ENCODE measurements at places on chromosomes 11 and 22.
A peak's percentile ranks its signal among the peaks of the same experiment; 100 is the strongest.

GRCh38 chr11:36736103-36736502, 138.1 kb upstream of the RAG2 start:
- no peak for DNase-seq

- DNase-seq = no peak
These were observed 15.8 kb downstream of the UPB1 start for GRCh38 chr22:24510637-24511625.

GRCh38 chr11:20443596-20443995, 56.1 kb downstream of the PRMT3 start:
- DNase-seq = no peak

DNA sequence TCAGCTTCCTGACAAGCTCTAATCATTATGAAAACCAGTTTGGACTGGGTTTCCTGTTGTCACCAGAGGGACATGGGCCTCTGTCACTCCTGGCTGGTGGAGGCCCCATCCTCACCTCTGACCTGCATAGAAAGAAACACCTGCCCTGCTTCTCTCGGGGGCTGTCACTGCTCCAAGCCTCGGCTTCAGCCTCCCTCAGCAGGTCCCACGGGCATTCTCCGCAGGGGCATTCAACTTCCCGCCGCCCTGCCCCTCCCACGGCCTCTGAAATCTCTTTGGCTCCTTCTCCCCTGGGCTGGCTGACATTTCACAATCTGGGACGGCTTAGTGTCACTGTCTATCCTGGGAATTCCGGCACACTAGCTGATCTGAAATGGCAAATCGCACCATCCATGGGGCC, 257.9 kb downstream of the CTTN start:
- DNase-seq = no peak

GRCh38 chr22:20130319-20130718, 1.3 kb upstream of the ZDHHC8 start:
- no peak for DNase-seq

- no peak for DNase-seq
These were observed 436.9 kb downstream of the BUD13 start for GRCh38 chr11:116335891-116336290.

GRCh38 chr11:59418156-59418555, 8.1 kb downstream of the OR5A2 start:
- DNase-seq = no peak

DNA sequence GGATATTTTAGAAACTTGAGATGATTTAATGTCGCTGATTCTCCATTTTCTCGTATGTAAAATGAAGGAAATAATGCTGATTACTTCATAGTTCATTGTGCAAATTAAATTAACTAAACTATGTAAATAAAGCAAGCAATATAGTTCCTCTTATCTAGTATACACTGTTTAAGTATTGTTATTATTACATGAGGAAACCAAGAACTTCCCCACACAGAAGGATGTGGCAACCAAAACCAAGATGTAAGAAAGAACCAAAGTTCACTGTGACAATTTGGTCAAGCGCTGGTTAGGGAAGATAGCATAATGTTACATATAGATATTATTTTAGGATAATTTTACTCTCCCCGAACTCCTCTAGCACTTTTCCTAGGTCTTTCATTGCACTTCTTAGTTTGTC, 103.2 kb downstream of the XKR3 start:
- no peak for DNase-seq

DNA sequence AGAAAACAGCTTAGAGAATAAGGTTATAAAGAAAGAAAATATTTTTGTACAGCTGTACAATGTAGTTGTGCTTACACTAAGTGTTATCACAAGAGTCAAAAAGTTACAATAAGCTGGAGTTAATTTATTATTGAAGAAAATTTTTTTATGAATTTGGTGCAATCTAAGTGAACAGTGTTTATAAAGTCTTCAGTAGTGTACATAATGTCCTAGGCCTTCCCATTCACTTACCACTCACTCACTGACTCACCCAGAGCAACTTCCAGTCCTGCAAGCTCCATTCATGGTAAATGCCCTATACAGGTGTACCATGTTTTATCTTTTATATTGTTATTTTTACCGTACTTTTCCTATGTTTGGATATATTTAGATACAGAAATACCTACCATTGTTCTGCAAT, 34.7 kb downstream of the GDPD4 start:
- no peak for DNase-seq

- no peak for DNase-seq
These were observed 621 bp downstream of the HMOX1 start for GRCh38 chr22:35381424-35382009.

DNA sequence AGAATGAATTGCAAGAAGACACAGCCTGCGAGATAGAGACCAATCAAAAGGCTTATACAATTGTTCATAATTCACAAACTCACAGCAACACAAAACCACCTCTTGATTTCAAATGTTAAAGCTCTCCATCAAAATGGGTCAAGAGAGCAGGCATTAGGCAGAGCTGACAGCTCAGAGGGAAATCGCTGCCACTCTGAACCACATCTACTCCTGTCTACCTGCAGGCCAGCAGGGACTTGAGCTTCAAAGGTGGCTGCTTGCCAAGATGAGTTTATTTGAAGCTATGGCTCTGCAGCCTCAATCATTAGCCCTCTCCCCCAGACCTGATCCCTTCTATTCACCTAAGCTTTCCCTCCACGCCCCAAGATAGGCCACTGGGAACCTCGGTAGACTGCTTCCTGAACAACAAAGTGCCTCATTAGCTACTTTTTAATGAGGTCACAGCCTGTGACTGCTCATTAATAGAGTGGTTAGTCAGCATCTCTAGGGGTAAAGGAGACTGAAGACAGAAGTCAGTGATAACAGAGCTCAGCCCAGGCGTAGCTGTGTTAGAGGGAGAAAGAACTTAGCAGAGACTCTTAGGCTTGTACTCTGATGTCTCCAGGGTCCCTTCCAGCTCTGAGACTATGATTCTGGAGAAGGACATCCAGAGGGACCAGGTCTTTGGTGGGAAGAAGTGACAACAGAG, 21.2 kb upstream of the OR10A5 start:
- no peak for DNase-seq

GRCh38 chr22:22717664-22718063, 73.2 kb downstream of the GGTLC2 start:
- DNase-seq = no peak

- DNase-seq = no peak
These were observed 1463.9 kb downstream of the TBC1D22A start for GRCh38 chr22:48226026-48227013.

GRCh38 chr11:32893093-32893342, 407 bp downstream of the QSER1 start:
- no peak for DNase-seq

- DNase-seq = no peak
These were observed 75.7 kb downstream of the CYB5R2 start for GRCh38 chr11:7597620-7598019.

- DNase-seq = no peak
These were observed 1.5 kb downstream of the ASPHD2 start for GRCh38 chr22:26430600-26430999.

DNA sequence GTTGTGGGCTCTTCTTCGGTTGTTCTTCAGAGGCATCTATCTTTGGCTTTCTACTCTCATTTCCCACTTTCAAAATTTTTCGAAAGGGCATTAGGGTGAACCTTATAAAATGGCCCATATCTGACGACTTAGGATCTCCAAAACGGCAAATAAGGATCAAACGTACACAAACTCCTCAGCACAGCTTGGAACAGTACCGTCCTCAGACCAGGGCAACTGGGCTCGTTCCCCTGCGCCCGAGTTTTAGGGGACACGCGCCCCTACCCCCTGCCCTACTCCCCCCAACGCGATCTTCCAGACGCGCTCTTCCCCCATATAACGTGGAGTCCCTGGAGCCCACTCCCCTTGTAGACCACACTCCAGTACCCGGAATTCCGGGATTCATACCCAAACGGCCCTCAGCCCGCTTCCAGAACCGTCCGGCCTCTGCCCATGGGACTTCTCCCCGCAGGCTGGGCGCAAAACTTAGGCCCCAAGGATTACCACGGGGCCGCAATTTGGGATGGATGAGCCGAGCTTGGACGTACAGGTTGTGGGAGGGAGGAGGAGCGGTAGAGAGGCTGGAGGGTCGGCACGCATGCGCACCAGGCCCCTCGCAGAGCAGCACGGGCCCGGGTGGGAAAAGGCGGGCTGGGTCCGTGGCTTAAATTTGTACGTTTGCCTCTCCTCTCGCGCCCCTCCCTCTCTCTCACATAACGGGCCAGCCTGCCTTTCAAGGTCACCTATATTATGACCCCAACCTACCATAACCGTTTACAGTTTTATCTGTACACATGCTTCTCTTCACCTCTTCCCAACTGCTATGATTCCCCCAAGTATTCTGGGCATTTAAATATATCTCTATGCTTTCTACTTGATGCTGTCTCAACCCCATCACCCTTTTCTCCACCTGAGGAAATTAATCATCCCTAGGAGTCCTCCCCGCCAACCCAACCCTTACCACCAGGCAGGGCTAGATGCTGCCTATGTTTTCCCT, 3.4 kb downstream of the CCDC89 start:
- peak; percentile 43 for DNase-seq

DNA sequence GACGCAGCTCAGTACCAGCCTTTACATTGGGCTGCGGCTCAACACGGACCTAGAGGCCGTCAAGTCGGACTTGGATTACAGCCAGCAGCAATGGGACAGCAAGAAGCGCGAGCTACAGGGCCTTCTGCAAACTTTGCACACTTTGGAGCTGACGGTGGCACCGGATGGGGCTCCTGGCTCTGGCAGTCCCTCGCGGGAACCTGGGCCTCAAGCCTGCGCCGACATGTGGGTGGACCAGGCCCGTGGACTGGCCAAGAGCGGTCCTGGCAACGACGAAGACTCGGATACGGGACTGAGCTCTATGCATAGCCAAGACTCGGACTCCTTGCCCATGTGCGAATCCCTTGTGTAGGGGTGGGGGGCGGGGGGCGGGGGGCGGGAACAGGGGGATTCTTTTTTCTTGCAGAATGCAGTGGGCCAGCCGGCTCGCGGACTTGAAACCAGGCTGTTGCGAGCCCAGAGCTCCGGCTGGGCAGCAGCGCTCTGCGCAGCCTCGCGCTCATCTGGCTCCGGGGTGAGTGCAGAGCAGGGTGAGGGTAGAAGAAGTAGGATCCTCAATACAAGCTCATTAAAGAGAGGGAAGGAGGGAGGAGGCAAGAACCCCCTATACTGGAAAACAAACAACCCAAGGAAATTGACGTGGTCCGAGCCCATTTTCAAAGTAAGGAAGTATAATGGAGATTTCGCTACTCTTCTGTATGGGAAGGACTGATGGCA, 1.8 kb downstream of the RASSF10 start:
- no peak for DNase-seq

GRCh38 chr11:16110886-16111285, 245.5 kb downstream of the SOX6 start:
- no peak for DNase-seq

DNA sequence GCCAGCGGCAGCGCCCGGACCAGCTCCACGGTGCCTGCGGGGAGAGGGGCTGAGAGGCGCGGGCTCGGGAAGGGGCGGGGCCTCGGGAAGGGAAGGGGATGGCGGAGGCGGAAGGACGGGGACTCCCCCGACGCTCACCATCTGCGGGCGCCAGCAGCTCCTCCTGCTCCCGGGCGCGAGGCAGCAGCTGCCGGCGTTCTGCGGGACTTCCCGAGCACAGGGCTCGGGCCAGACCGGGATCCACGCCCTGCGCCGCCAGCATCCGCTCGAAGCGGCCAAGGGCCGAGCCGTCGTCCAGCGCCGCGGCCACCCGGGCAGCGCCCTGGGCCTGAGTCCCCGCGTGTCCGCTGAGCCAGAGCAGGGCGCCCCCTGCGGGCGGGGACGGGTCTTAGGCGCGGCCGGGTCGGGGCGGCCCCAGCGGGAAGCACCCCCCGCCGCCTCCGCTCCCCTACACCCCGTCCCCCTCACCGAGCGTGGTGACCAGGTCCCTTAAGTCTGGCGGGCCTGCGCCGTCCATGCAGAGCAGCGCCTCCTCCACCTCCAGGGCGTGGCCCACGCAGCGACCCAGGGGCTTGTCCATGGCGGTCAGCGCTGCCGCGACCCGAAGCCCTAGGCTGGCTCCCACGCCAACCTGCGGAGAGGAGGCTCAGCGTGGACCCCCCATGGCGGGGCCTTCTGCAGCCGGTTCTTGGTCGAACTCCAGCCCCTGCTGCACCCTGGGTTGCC, 873 bp upstream of the SCO2 start:
- DNase-seq = peak; percentile 69

DNA sequence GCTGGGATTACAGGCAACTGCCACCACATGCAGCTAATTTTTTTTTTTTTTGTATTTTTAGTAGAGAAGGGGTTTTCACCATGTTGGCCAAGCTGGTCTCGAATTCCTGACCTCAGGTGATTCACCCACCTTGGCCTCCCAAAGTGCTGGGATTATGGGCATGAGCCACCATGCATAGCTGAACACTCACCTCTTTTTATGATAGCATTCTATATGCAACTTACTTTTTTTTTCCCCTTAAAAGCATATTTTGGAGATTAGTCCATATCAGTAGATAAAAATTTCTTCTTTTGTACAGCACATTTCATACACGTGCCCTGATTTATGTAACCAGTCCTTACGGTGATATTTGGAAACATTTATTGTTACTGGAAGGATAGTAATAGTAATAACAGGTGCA, 14.6 kb downstream of the GTPBP1 start:
- DNase-seq = no peak

- DNase-seq = no peak
These were observed 71.7 kb downstream of the AMBRA1 start for GRCh38 chr11:46521961-46522681.

DNA sequence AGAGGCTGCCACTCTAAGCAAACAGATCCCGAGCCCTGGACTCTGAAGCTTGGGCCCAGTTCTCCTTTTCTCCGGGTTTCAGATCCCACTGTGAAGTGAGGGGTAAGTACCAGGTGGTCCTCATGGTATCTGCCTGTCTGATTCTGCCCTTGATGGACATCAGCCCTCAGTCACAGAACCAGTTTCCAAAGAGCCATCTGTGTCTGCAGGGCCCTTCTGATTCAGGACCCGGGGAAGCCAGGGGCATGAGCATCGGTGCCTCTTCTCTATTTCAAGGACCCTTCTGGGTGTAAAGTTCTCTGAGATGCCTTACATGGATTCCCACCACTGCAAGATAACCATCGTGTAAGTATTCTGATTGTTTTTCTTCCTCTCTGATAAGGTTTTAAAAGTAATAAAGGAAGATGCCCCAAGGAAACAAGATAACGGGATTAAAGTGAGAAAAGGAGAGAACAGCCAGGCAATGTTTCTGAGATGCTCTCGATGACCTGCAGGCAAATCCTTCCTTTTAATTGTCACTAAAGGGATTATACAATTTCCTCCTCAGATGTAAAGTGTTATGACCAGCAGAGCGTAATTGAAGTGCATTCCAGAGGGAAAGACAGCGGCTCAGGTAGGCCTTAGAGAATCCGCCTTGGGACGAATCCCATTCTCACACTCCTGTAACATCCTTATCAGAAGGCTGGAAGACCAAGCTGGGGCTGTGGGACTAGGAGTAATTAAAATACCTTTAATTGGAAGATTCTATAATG, 924.3 kb downstream of the TBC1D22A start:
- no peak for DNase-seq

- DNase-seq = no peak
These were observed 907 bp downstream of the SERPINH1 start for GRCh38 chr11:75562836-75563484.

DNA sequence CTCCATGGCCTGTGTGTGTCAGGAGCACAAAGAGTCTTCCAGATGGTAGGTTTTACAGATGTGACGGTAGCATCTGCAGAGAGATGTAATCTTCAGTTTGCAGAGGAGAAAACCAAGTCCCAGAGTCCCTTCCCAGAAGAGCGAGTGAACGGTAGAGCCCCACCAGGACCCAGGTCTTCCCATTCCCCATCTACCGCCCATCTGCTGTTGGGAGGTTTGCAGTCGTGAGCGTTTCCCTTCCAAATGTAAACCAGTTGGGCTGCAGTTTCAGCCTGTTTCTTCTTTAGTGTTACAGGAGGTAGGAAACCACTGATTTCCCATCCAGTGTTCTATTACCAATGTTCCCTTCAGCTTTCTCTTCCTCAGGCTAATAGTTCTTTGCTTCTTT, 24.0 kb downstream of the PANX1 start:
- DNase-seq = no peak

Measured in stimulated activated CD8-positive, alpha-beta memory T cell treated with anti-CD3 and anti-CD28 coated beads, Interleukin-12 subunit alpha, Interleukin-12 subunit beta, amount 100 ng/mL, for 1 hour (primary cell).